Colonic mucosa (tissue), 4 donors: ENCODE measurements at places on chromosomes 6 and 20.
A peak's percentile ranks its signal among the peaks of the same experiment; 100 is the strongest.

- peak; percentile 65 for DNase-seq
Observed at GRCh38 chr6:136846046-136846445, 23.7 kb downstream of the PEX7 start.

DNA sequence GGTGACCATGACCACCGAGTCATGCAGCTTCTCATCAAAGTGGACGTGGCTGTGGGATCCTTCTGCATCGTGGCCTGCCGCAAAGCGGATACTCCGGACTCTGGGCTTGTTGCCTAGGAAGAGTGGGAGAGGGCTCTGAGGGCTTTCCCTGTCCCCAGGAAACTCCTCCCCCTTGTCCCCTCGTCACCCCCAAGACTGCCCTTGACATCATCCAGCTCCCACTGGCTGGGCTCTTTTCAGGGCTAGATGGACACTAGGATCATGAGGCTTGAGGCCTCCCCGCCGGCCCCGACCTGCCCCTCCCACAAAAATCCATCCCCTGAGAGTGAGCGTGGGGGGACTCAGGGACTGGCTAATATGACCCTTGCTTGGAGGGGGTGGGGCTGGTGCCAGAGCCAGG lies 9.0 kb downstream of the ADISSP start:
- DNase-seq, result no peak

- DNase-seq, result no peak
Observed at GRCh38 chr6:83182114-83182513, 11.0 kb downstream of the PGM3 start.

DNA sequence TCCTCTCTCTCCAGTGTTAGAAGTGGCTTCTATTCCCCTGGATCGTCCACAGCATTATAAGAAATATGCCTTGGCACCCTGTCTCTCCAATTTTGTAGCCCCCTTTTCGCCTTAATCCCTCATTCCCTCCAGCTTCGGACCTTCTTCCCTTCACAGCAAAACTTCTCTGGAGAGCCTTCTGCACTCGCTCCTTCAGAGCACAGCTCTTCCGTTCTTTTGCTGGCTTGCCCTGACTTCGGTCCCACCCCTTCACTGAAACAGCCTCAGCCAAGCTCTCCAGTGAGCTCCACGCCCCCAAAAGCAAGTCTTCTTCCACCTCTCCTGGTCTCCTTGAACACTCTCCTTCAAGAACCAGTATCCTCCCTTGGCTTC lies 134.7 kb upstream of the RNF24 start:
- DNase-seq, result no peak

DNA sequence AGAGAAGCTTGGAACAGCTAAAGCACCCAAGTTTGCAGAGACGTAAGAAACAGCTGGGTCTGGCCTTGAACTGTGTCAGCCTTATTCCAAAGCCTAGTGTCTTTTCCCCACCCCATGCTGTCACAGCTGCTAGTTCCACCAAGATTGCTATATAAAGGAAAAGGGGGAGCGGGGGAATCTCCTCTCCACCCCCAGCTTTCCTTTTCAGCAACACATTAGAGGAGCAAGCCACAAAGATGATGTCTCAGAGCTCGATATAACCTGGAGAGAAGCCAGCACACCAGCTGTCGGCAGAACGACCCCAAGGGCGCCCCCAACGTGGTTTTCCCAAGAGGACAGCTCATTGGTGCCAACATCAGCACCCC lies 36.5 kb downstream of the ATP9A start:
- DNase-seq, result no peak

DNA sequence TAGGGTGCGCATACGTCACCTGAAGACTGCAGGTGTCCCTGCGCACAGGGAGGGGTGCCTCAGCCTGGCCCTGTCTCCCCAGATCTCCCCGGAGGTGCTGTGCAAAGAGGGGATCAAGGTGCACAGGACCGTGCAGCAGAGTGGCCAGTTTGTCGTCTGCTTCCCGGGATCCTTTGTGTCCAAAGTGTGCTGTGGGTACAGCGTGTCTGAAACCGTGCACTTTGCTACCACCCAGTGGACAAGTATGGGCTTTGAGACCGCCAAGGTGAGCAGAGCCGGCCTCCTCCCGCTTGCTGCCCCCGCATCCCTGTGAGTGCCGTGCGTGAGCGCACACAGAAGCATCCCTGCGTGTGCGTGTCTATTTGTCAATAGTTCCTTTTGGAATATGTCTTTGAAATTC lies 150.7 kb downstream of the DTNBP1 start:
- DNase-seq, result no peak

DNA sequence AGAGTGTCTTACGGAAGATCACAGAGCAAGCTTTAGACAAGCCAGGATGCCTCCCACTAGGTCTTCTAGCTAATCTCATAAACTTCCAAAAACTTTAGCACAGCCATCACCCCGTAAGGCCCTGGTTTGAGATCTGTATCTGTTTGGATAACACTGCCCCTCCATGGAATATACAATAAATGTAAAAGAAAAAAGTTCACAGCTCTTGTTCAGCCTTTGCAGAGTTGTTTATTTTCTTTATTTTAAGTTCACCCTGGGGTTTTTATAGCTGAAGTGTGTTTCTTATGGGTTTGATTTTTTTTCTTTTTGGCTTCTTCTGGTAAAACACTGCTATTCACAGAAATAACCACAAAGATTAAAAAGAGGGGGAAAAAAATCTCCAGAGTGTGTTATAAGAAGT lies 125.6 kb downstream of the EYA2 start:
- DNase-seq, result no peak

- no peak for DNase-seq
Observed at GRCh38 chr6:35295521-35296315, 1.9 kb upstream of the DEF6 start.

GRCh38 chr20:46559001-46559400 lies 8.5 kb upstream of the OCSTAMP start:
- no peak for DNase-seq

DNA sequence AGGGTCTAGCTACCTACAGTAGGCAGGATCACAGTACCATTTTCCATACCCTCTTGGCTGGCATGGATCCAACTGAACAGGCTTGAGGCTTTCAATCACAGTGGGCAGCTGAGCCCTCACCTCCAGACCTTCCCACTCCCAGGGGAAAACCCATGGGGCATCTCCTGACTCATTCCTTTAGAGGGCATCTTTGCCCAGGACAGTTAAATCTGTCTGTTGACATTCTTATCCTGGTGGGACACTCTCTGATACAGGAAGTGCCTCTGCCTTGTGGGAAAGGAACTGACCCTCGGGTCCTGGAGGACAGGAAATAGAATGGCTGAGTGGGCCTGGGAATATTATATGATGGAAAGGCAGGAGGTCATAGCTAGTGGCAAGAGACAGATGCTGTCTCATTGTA lies 10.2 kb upstream of the EPB41L1 start:
- DNase-seq, result no peak

- no peak for DNase-seq
Observed at GRCh38 chr6:135334169-135334568, 153.1 kb downstream of the MYB start.

- no peak for DNase-seq
Observed at GRCh38 chr6:903761-904160, 210.8 kb upstream of the EXOC2 start.

DNA sequence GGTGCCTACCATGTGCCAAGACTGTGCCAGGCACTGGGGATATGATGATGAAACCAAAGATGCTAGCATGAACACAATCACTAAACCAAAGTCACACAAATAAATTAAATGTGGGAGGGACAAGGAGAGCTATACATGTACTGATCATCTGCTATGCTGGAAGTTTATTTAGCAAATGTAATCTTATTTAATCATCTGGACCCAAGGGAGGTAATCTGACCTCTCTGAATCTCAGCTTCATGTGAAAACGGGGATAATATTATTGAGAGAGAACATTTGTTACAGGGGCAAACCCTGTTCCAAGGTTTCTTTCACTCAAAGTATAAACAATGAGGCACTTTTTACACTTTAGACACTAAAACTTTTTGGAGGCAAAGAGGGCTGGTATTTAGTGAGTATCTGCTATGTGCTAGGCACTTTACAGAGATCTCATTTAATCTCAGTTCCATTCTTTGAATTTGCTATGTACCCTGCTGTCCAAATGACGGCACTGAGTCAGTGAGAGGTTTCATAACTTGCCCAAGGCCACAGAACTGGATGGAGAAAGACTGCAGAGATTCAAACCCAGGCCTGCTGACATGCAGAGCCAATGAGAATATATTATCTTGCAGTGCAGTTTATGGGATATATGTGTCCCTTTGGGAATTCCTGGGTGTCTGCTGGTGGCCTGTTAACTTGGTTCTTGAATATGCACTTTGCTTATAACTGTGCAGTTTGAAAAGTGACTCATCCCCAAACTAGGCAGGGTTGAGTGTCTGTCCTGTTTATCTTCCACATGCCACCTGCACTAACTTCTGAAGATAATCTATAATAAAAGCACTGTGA lies 3.3 kb upstream of the ASXL1 start:
- DNase-seq, result no peak

- DNase-seq, result no peak
Observed at GRCh38 chr6:452301-453067, 60.9 kb downstream of the IRF4 start.

GRCh38 chr20:32522776-32523612 lies 62.1 kb downstream of the NOL4L start:
- DNase-seq, result no peak

DNA sequence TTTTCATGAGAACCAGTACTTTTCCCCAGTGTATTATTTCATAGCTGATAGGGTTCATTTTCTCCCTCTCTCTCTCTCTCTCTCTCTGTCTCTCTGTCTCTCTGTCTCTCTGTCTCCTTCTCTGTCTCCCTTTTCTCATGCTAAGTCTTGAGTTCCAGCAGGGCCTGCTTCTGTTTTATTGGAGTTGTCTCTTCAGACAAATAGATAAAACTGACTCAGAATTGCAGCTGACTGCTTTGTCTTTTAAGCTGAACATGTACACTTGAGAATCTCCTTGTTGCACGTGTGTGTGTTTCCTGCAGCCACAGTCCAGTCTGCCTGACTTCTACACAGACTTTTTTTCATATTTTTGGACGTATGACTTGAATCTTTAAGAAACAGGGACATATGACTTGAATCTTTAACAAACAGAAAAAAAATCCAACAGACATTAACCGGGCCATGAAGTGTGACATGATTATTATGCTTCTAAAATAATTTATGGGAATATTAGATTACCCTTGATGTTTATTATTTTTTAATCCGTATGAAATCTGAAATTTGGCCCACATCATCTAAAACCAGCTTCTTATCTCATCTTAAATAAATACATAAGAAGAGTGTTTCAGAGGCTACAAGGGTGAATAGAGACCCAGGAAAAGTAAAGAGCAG lies 71.5 kb downstream of the JAG1 start:
- no peak for DNase-seq

DNA sequence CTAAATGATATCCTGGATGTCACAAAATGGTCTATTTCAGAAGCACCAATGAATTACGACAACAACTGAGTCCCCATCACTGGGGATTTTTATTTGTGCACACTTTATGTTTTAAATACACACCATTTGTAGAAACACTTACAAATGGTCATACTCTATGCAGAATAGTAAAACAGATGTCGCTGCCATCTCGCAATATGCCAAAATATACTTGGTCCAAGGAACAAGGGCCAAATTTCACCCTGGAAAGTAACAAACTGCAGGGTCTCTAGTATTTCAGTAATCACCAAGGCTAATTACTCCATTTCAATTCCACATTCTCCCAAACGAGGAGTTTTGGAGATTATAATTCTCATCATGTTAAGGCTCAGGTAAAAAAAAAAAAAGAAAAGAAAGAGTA lies 215.2 kb downstream of the LMBRD1 start:
- no peak for DNase-seq

DNA sequence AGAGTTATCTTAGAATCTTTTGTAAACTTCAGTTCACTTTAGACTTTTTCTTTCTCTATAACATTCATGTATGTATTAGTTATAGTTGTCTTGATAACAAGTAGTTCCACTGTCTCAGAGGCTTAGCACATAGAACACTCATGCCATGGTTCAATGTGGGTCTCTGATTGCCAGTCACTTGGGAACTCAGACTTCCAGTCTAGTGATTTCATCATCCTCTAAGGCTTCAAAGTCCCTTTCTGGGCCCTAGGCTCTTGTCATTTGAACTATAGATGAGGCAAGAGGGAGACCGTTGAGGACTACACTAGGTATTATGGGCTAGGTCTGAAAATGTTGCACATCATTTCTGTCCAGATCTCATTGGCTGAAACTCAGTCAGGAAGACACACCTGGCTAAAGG lies 8.4 kb upstream of the EEF1E1 start:
- DNase-seq, result no peak

DNA sequence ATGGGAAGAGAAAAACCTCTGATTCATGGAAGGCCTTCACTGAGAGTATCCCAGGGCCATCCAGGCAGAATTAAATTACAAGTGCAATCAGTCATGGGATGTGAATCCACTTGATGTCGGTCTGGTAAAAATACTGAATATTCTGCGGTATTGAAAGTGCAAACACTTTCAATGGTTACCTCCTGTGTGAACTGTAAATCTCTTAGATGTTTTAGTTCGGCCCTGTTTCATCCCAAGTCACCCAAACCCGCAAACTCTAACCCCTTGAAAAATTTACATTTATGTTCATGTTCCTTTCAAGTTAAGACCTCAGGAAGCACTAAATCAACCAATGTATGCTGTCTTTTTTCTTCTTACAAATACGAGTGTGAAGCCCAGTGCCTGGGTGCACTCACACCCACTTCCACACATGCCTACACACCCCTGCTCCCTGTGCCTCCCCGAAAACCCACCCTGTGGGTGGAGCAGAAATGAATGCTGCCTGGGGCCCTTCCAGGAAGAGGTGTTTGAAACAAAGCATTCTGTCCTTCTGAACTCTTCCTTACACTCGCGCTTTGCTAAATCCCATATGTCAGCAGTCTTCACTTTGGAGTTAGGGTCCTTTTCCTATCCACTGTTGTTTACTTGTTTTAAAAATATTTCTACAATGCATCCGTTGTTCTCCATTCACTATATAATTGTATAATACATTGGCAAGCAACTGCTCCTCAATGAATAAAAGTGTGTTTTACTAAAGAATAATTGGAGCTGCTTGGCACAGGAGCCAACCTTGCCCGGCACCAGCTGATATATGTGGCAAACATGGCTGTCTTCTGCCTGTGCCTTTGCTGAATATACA lies 62.7 kb downstream of the FYN start:
- DNase-seq, result no peak

GRCh38 chr6:112117554-112117953 lies 30.2 kb downstream of the FAM229B start:
- DNase-seq, result no peak

DNA sequence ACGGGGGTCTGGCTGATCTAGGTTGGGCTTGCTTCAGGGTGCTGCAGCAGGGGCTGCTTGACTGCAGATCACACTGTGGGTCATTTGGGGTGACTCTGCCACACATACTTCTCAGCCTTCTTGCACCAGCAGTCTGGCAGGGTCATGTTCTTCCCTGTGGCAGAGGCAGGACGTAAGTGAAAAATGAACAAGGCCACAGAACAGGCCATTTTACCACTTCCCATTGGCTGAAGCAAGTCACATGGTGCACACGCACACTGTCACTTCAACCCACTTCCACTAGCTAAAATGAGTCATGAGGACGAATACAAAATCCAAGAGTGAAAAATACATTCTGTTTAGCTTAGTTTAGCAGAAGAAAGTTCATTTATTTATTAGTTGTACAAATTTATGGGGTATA lies 168.6 kb upstream of the GGTLC1 start:
- DNase-seq, result no peak
